AG09319 (cell line): ENCODE measurements at places on chromosomes 7 and 10.

DNA sequence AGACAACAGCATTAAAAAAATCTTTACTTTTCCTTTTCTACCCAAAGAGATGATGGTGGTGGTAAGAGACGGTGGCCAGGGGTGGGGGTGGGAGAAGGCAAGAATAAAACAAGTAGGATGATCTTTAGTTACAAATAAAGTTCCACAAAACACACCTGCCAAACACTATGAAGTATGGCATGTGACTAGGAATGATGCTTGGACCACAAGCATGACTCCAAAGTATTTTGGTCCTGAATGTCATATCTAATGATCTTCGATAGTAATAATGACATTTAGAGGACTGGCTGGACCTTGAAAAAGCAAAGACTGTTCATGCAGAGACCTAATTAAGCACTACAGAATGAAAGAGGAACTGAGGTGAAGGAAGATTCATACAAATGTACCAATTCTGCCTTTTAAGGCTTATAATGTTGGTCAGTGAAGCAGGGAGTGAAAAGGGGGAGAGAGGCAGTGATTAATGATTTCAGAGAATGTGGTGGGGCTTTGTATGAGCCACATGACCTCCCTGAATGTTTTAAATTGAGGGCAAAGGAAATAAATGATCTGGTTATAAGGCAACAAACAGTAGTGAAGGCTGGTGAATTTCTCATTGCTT lies 29.6 kb upstream of the DKK1 start:
- no peak for DNase-seq

- DNase-seq = no peak
Measured at GRCh38 chr7:147859033-147859432, 731.5 kb upstream of the C7orf33 start.

DNA sequence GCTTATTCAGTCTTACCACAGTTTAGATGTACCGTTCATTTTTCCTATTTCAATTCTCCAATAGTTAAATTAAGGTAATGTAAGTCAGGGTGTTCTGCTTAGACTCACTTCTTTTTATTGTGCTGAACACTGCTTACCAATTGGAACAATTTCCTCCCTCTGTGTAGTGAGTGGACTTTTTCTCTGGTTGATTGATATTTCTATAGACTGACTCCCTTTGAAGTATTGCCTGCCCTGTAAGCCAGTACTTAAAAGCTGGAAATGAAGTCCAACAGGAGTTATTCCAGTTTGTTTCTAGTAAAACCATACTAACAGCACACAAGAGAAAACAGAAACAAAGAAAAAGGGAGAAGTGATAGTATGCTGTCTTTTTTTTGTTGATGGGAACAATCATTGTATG lies 1674.9 kb downstream of the REEP3 start:
- no peak for DNase-seq

GRCh38 chr10:61998937-61999336 lies 97.4 kb downstream of the ARID5B start:
- DNase-seq = no peak

GRCh38 chr7:45670717-45671116 lies 96.5 kb downstream of the ADCY1 start:
- DNase-seq = no peak

DNA sequence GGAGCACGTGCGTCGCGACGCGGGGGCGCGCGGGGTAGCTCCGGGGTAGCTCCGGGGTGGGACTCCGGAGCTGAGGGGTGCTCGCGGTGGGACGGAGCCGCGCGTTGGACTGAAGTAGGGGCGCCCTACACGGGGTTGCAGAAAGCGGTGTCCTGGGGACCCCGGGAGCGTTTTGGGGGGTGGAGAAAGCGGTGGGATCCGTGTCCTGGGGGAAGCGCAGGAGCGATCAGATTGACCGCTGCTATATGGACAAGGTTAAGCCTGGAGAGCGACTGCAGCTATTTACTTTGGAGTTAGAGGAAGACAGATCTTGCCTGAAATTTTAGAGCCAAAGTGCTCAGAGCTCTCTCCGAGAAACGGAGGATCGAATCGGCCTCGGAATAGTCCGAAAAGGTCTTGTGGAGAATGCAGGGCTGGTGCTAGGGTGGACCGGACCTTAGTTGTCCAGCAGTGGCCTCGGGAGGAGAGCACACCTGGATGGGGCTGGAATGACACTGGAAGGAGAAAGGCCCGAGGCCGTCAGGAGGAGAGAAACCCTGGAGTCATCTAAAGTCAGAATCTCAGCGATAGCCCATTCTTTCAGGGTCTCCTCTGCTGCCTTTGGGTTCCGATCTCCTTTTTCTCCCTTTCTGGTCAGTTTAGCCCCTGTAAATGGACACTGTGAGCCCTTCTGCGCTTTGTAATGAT lies 564 bp downstream of the PDSS1 start:
- no peak for DNase-seq

DNA sequence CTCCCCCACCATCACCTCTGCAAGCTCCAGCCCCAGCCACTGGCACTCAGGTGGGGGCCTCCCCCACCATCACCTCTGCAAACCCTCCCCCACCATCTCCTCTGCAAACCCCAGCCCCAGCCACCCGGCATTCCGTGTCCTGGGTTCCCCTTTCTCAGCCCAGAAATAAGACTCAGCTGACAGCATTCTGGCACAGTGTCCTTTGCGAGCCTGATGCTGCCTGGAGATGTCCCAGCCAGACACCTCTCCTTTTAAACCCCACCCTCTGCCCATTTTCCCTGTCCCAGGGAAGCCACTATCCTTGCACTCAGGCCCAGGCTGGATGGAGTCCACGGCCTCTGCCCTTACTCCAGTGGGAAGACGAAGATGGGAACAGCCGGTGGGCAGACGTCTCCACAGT lies 49.8 kb downstream of the ELFN1 start:
- no peak for DNase-seq
